ENCODE measurements at places on chromosomes 5 and 9.

- no peak for DNase-seq
Observed at GRCh38 chr5:151954255-151954654, 29.6 kb upstream of the GLRA1 start.

DNA sequence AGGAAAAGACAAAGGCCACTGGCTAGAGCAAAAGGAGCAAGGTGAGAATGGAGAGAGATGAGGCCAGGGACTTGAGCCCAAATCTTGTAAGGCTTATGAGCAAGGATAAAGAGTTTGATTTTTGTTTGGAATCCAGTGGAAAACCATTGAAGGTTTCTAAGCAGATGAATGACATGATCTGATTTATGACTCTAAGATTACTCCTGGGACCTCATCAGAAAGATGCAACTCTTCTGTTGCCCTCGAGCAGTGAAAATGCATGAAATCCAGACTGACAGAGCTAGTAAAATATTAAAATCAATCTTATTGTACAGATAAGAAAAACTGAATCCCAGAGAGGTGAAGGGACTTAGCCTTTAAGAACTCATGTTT lies 677 bp downstream of the MFAP3 start:
- DNase-seq: no peak

- DNase-seq: no peak
Observed at GRCh38 chr9:30160570-30160969, 2223.9 kb upstream of the ACO1 start.

DNA sequence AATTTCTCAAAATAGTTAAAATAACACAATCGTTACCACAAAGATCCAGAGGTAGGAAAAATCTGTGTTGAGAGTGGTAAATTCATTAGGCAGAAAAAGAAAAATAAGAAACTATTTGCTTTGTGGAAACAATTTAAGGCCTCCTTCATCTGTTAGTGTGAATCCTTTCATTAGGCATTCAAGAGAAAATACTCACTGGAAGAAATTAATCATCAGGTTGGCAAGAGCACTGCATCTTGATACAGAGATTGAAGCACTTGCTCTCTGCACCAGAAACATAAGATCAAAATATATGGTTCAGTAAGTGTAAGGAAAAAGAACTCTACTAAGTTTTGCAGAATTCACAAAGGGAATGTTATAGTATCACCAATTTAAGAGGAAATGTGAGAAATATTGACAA lies 44.4 kb downstream of the TTC39B start:
- DNase-seq: no peak

DNA sequence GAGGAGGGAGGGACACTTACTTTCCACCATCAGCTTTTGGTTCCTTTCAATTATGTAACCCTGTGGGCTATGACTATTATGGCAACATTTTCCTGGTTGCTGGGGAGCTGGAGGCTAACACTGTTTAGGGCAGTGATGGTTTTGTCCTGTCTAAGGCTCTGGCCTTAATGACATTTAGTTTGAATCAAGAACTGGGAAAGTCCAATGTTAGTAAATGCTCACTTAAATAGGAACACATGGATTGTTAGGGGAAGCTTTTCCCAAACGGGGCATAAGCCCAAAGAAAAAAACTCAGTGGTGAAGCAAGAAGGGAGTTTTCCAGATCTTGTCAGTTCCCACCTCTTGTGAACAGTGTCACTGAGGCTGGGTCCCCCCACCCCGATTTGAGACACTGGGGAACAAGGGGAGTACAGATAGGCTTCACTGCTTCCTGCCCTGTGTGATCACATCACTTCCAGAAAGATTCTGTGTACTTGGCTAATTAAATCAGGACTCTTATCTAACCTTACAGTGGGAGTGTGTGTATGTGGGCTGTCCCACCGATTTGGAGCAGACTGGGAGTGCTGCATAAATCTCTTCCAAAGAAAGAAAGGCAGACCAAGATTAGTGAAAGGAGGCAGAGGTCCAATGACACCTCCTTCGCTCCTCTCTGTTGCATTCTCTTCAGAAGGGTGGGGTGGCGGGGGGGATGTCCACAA lies 206.4 kb downstream of the PTTG1 start:
- no peak for DNase-seq

GRCh38 chr5:6868171-6868570 lies 154.9 kb downstream of the TENT4A start:
- no peak for DNase-seq

DNA sequence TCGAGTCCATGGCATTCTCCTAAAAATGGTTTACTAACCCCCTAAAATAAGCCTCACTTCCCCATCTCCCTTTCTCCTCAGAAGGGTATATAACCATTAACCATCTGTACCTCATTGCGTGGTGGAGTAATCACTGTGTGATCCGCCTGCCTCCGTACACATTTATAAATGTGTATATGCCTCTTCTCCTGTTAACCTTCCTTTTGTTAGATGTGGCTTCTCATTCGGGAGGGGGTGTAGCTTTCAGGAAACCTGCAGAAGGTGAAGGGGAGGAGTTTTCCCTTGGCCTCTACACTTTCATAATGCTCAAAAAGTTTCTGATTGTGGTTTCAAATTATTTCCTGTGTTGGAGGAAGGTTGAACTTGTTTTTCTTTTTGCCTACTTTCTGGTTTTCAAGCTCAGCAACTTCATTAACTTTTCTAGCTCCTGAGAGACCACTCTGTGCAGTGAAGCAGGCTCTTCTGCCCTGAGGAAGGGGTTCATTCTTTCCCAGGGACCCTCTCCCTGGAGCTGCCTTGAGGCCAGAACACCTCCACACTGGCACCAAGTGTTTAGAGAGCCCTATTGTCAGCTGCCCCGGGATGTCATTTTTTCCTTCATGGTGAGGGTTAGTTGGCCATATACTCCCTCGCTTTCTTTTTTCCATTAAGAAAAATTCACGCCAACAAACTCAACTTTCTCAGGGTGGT lies 46.9 kb downstream of the RASGRF2 start:
- no peak for DNase-seq
